ENCODE measurements at places on chromosomes 3 and 15. TPM values are rescaled to one million over a fixed set of nuclear protein-coding genes. Genes with fewer than 3 reads are reported as not detected.

DNA sequence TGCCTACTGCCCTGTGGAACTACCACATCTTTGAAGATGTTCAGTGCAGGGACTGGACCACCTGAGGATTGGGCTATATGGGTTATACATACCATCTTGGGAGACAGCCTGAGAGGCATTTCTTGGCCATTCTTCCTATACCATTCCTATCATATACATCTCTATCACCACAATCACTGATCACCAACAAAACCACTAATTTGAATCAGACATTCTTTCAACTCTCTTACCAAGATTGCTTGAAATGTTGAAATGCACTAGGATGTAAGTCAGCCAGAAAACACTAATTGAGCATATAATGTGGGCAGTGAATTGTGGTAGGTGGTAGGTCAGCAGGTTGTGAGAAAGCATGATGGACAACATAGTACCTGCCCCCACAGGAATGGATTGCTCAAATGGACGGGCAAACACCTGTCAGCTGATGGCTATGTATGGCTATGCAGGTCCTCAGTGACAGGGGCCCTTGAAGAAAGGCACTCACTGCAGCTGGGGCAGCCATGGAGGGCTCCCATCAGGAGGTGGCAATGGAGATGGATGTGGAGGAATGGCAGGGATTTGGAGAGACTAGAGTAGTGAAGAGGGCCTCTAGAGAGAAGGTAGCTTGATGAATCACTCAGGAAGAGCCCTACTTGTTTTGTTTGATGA, 49.1 kb downstream of the AMOTL2 start:
- peaks cover 3% of the 10 kb centered on the region for H3K4me1 ChIP-seq
- peaks cover 7% of the 10 kb centered on the region for H3K27me3 ChIP-seq
- H3K4me3 ChIP-seq, result no peak overlapping the region
- H3K27ac ChIP-seq, result no peak overlapping the region

DNA sequence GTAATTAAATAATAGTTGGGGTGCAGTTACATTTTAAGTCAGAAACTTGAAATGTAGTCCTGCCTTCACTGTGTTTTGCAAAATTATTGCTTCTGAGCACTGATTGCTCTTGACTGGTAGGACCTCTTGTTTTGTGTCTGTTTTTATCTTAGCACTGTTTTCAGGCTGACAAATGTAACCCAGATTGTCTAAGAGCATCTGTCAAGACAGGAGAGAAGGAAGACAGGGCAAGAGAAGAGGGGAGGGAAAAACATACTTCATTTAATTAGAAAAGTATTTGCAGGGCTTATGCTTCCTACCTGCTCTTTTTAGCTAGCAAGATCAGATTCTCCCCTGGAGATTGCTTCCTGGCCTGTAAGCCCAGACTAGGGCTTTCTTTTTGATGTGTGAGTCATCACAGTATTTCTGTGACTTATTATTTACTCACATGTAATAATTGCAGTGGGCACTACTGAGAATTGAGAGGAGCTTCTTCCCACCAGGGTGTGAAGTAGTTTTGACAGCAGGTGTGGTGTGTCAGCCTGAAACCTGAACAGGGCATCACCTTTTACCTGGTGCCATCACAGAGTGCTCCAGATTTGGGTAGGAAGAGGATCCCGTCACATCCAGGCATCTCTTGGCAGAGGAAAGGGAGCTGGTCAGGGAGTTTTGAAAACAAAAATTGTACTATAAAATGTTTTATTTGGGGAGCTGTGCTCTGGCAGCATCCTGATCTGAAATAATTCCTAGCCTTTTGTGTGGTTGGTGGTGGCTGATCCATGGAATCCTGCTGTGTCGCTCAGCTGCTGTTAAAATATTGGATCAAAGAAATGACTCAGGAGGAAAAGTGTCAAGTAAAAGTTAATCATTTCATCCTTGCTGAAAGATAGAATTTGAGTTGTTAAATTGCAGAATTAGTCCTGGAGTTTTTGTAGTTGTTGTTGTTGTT, 98.2 kb downstream of the TMEM108 start:
- H3K4me3 ChIP-seq, result no peak overlapping the region
- H3K27me3 ChIP-seq, result peaks cover 11% of the 10 kb centered on the region
- DNase-seq, result no peak

DNA sequence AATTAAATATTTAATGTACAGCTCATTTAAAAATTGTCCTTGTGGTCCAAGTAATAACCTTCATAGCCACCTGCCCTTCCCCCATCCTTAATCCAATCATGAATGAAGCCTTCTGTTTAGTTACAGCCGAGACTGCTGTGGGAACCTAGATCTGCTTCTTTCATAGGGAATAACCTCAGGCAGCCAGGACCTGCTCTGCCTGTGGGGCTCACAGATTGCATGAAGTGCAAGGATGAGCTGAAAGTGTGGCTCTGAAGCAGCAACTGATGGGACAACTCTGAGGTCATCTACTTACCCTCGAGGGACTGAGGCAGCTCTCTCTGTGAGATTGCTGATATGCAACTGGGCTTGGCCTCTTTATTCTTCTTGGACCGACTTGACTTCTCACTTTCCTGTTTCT, 169.8 kb downstream of the POTEB3 start:
- no peak for DNase-seq
- no peak overlapping the region for H3K4me3 ChIP-seq
- H3K36me3 ChIP-seq, result no peaks in the 10 kb centered on the region
- no peak overlapping the region for H3K27ac ChIP-seq

GRCh38 chr3:61645148-61645547, 83.8 kb downstream of the PTPRG start:
- no peak for DNase-seq
- H3K4me3 ChIP-seq, result no peak overlapping the region
- H3K27ac ChIP-seq, result no peak overlapping the region
- H3K27me3 ChIP-seq, result peaks cover 5% of the 10 kb centered on the region

- no peaks in the 10 kb centered on the region for H3K27me3 ChIP-seq
- H3K27ac ChIP-seq, result no peak overlapping the region
- no peak for DNase-seq
- no peaks in the 10 kb centered on the region for H3K4me1 ChIP-seq
- H3K4me3 ChIP-seq, result no peak overlapping the region
- no peaks in the 10 kb centered on the region for H3K36me3 ChIP-seq
Measured at GRCh38 chr3:31670136-31670535, 137.4 kb downstream of the STT3B start.

SPATA12 gene
- not detected for total RNA-seq

DNA sequence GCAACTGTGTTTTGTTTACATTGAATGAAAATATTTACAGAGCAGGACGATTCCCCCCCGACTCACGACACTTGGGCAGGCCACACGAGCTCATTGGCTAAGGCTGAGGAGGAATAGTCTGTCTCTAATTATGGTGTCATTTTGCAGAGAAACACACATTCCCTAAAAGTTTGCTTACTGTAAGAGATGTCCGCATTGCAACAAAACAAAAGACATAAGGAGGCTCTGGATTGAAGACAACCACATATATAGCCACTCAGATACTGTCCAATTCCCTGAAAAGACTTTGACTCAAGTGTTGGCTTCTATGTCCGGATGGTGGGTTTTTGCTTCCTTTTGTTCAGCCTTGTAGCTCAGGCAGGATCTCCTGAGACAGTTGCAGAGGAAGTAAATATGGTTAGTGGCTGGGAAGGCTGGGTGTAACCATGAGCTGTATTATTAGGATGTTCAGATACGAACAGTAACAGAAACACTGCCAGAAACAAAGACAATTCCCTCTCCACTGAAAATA, 170.4 kb downstream of the KLHL25 start:
- DNase-seq, result no peak
- peaks cover 9% of the 10 kb centered on the region for H3K36me3 ChIP-seq
- H3K4me1 ChIP-seq, result peaks cover 60% of the 10 kb centered on the region

- no peak overlapping the region for H3K27ac ChIP-seq
- H3K4me1 ChIP-seq, result no peaks in the 10 kb centered on the region
- H3K36me3 ChIP-seq, result no peaks in the 10 kb centered on the region
- no peak for DNase-seq
- H3K4me3 ChIP-seq, result no peak overlapping the region
Measured at GRCh38 chr3:148681080-148681479, 16.6 kb upstream of the AGTR1 start.
